ENCODE measurements at places on chromosomes 2 and 18. TPM values are rescaled to one million over a fixed set of nuclear protein-coding genes. Genes with fewer than 3 reads are reported as not detected.
A peak's percentile ranks its signal among the peaks of the same experiment; 100 is the strongest.

TIGD1 gene
- total RNA-seq: 2.2 TPM

SLC35G4 gene
- not detected for total RNA-seq

NYAP2 gene
- not detected for total RNA-seq

RND3 gene
- total RNA-seq: 225 TPM

HK2 gene
- total RNA-seq: 46.2 TPM

DNA sequence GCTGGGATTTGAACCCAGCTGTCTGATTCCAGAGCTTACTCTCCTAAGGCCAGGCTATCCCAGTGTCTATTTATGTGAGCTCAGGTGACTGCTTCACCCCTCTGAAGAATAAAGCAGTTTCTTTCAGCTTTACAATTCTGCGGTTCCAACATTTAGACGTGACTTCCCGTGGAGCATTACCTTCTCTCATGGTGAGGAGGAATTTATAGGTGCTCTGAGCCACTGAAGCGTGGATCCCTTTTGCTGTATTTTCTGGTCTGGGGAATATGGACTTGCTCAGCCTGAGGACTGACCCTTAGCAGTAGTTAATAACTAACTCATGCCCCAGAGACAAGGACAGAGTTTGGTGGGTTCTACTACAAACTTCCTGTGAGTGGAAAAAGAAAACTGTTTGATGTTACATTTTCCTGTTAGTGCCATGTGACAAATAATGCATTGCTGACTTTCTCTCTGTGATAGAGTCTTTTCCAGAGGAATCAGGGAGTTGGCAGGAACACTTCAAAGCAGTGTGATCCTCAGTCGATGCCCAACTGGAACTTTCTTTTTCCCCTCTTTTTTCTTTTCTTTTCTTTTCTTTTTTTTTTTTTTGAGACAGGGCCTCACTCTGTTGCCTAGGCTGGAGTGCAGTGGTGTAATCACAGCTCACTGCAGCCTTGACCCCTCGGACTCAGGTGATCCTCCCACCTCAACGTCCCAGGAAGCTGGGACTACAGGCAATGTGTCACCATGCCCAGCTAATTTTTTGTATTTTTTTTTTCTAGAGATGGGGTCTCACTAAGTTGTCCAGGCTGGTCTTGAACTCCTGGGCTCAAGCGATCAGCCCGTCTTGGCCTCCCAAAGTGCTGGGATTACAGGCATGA is 21.9 kb downstream of the CASP10 start:
- no peak for DNase-seq

- DNase-seq: no peak
Measured at GRCh38 chr2:233223059-233223894, 28.2 kb upstream of the ATG16L1 start.

LRRC30 gene
- total RNA-seq: not detected

DNA sequence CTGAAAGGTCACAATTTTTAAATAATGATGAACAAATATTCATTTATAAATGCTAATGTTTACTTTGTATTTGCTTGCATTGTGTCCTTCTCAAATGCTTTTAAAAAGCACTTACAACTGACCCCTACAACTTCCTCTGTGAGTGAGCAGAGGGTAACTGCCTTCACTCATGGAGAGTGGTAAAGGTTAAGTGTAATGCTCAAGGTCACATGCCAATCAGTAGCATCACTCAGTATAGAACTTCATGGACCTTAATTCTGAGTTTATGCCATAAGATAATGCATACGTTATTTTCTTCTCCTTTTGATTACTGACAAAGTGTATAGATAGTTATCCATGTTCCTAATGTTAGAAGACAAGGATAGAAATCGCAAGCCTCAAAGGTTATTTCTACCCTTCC is 91.8 kb upstream of the SERTAD2 start:
- no peak for DNase-seq

DNA sequence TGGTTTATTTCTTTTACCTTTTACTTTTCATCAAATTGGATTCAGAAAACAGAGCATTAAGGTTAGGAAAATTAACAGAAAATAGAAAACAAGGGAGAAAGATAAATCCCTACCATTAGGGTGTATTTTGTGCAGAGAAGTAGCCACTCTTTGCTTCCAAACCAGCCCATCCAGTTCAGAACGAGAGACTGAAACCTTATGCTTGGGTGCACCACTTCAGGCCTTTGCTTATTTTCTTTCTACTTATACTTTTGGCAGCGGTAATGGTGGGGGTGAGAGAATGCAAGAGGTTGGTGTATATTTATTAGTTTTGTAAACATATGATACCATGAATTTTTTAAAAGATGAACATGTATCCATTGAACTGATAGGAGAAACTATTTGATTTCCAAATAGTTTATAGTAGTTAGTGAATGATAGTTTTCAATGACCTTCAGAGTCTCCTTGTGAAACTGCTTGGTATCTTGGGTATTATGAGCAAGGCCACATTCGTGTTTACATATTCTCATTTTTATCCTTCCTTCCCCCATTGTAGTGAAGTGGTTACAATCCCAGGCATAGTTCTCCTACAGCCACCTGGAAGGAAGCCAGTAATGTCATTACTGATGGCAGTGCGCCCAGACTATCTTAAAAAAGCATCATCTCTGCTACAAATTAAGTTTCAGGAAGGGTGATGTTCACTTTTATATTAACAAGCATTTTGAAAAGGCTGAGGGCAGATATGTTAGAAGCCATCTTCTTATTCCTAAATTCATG is 60.8 kb downstream of the MFSD6 start:
- no peak for DNase-seq

DNA sequence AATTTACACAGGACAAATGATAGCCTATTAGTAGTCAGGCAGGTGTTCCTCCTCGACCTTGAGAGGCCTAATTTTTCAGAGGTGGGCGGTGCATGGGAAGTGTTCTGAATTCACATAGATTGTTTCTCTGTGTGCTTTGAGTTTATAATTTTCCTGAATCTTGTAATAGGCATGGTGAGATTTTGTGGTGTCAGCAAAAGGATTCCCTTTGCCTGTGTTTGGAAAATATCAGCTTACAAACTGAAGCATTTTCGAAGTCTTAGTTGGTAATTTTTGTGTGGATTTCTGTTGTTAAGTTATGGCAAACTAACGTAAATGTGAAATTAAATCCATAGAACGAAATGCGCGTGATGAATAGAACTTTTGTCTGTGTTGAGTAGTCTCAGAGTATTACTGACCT is 194.0 kb upstream of the RBMS1 start:
- DNase-seq: no peak

- no peak for DNase-seq
Measured at GRCh38 chr2:151334082-151334815, 23.1 kb upstream of the TNFAIP6 start.

DNA sequence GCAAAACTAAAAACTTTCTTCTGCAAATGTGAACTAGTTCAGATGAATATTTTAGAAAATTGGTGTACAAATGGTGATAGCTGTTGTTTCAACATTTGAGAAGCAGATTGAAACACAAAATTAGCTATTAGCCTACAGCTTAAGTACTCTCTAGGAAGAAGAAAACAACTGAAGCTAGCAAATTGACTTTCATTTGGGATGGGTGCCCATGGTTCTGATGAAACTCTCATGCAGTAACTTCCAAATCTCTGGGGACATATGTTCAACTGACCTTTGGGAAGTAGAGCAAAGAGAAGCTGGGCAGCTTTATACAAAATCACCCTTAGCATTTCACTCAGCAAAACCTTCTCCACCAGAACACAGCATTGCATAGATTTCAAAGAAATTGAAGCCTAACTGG is 119.0 kb downstream of the GALNT13 start:
- no peak for DNase-seq

DNA sequence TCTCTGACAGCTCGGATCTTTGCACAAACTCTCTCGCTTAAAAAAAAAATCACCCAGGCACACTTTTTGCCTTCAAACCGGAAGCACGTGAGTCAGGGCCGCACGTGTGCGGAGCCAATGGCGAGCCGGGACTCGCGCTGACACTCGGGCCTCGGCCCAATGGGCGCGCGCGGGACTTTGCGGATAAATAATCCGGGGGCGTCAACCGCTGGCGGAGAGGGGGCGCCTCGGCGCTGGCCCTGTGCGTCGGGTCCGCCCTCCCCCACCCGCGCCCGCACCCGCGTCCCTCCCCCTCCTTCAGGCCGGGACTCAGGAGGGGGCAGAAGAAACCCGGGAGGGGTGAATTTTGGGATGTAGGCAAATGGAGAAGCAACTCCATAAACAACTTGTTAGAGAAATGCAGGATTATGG is 319 bp upstream of the EN1 start:
- DNase-seq: no peak

GRCh38 chr2:73385123-73385503 is 523 bp upstream of the ALMS1 start:
- no peak for DNase-seq

GRCh38 chr2:163345795-163346573 is 389.8 kb downstream of the FIGN start:
- no peak for DNase-seq

DNA sequence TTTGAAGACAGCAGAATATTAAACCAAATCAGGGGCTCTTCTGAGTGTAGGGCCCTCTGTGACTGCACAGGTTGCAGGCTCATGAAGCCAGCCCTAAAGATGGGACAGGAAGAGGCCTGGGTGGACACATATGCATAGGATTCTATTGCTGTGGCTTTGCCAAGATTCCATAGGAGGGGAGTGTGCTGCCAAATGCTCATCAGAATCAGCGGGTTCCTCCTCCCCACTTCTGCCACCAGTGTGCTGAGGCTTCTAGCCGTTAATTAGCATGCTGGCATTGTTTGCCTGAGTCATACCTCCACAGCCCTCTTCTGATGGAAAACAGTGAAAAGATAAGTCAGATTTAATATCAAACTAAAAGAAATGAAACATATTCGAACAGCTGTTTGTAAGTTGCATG is 103.9 kb upstream of the TMEFF2 start:
- no peak for DNase-seq

GRCh38 chr18:31438402-31438801 is 9.1 kb upstream of the DSG3 start:
- DNase-seq: no peak

SLC5A7 gene
- total RNA-seq: not detected

- no peak for DNase-seq
Measured at GRCh38 chr2:37323781-37324535, 675 bp downstream of the PRKD3 start.

DNA sequence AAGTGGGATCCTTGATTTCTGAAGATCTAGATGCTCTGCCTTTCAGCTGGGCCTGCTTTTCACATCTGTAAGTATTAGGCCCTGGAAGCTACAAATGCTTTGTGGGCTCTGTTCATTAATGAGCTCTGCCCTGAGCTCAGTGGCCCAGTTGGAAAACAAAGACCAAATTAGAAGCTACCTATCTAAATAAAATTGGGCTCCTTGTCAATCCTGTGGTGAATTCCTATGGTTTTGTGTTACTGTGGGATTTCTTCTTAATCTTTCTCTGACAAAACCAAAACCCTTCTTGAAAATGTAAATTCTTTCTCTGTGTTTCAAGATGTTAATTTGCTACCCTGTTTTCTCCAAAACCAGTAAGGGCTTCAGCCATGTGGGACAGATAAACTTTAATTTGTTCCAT is 219.0 kb upstream of the HS6ST1 start:
- DNase-seq: no peak

DNA sequence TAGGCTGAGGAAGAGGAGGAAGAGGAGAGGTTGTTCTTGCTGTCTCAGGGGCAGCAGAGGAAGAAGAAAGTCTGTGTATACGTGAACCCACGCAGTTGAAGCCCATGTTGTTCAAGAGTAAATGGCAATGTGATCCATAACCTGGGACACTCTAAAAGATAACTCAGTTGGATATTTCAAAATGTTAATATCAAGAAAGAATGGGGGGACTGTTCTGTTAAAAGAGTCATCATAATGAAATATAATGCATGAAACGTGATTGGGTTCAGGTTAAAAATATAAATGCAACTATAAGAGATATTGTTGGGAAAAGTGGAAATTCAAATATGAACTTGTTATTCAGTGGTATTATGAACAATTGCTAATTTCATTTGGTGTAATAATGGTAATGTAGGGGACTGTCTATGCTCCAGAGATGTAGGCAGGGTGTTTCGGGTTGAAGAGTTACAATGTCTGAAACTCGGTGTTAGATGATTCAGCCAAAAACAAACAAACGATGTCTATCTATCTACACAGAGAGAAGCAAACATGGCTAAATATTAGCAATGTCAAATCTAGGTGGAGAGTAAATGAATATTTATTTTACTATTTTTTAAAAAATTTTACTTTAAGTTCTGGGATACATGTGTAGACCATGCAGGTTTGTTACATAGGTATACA is 21.1 kb upstream of the POLE4 start:
- no peak for DNase-seq

DNA sequence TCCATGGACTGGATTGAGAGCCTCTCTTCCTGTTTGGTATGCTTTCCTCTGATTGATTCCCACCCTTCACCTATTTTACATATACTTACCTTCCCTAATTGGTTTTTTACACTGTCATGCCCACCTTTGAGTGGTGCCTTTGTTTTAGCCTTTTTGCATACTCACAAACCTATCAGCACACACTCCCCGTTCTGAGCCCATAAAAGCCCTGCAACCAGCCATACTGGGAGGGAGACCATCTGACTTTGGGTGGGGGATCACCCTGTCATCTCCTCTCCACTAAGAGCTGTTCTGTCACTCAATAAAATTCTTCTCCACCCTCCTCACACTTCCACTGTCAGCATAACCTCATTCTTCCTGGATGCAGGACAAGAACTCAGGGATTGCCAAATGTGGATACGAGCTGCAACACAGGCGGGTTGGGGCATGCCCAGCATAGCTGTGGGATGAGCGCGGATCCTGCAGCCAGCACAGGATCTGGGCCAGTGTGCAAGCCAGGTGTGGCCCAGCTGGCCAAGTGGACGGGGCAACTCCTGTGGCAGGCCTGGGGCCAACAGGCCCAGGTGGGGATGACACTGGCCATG is 9.4 kb upstream of the MOB1A start:
- DNase-seq: no peak

- no peak for DNase-seq
Measured at GRCh38 chr2:151819920-151820319, 8.3 kb downstream of the ARL5A start.

C1D gene
- total RNA-seq: 17.5 TPM

NEURL3 gene
- not detected for total RNA-seq

GRCh38 chr2:61268249-61268648 is 106.3 kb downstream of the C2orf74 start:
- DNase-seq: no peak

GRCh38 chr18:12376754-12377555 is at the start of gene AFG3L2:
Gene AFG3L2, minus strand, starts transcription at chr18:12377227. Its CDS starts 145 bp downstream, at chr18:12377082.
- peak; percentile 100 for DNase-seq

DNA sequence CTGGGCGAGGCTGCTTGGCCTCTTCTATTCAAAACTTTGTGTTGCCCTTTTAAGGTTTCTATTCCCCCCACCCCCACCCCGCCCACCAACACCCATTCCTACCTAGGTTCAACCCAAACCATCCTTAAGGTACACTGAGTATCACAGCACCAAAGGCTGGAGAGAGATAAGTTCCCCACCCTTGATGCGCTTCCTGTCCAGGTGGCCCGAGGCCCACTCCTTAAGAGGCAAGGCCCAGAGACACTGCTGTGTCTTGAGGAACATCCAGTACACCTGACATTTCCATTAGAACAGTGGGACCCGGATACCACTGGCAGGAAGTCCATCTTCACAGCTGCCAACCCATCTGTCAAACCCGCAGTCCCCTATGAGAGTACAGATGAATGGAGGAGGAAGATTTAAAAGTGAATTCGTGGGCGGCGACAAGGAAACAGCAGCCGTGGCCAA is 277 bp upstream of the INPP1 start:
- no peak for DNase-seq

All from mesenteric fat pad (tissue), 1 donor.